ENCODE measurements at places on chromosomes 5 and 9.

- DNase-seq = no peak
Observed at GRCh38 chr5:160133071-160133917, 14.0 kb upstream of the PWWP2A start.

GRCh38 chr5:5146530-5147160 lies 6.5 kb downstream of the ADAMTS16 start:
- no peak for DNase-seq

GRCh38 chr5:139470821-139471300 lies at the start of gene SMIM33:
Gene SMIM33, plus strand, starts transcription at chr5:139471004. Its CDS starts 118 bp downstream, at chr5:139471122.
- DNase-seq = no peak

GRCh38 chr5:38677636-38678035 lies 121.2 kb upstream of the LIFR start:
- DNase-seq = no peak

DNA sequence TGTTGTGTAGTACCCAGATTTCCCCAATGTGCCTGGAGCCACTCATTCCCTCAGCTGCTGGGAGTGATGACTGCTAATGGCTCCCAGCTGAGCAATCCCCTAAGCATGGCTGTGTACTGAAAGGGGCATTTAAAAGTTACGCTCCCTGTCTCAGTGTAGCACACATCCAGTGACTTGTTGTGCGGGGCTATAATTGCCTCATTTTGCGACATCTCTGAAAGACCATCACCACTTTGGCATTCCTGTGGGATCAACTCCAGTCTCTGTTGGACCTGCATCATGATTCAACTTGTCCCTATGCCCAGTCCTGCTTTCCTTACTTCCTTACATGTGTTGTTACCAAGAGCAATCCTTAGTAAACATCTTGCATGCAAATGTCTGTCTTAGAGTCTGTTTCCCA lies 201.2 kb upstream of the MPDZ start:
- DNase-seq = no peak

DNA sequence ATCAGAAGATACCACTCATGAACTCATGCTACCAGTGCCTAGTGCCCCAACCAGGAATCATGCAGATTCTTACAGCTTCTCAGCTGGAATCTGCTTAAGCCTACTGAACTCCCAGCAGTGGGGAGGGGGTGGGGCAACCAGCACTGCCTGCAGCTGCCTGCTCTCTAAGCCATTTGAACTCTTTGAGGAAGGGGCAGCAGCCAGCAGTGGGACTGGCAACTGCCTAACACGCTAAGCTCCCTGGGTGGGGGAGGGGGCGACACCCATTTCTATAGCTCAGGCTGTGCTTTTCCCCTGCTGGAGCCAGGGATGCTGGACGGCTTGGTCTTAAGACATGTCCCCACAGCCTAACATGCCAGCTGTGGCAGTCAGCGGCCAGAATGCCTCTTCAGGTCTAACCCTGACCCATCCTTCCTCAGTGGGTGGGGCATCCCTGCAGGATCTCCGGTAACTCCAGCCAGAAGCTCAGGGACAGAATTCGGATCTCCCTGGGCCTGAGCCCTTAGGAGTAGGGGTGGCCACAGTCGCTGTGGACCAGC lies 889.7 kb downstream of the CDH9 start:
- no peak for DNase-seq

GRCh38 chr9:112091810-112092209 lies 83.3 kb downstream of the SUSD1 start:
- no peak for DNase-seq

- no peak for DNase-seq
Observed at GRCh38 chr9:91359734-91360470, 1.8 kb downstream of the AUH start.

- no peak for DNase-seq
Observed at GRCh38 chr5:136062366-136063274, 33.8 kb downstream of the TGFBI start.

DNA sequence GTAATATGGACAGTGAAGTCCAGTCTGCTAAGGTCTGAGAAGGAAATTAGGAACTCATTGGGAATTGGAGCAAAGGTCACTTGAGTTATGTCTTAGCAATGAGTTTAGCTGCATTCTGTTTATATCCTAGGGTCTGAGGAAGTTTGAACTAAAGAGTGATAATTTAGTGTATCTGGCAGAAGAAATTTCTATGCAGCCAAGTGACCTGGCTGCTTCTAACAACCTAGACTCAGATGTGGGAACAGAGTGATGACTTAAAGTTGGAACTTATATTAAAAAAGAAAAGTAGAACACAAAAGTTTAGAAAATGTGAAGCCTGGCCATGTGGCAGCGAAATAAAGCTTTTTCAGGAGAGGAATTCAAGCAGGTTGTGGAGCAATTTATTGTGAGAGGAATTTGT lies 106.2 kb downstream of the PRDM9 start:
- DNase-seq = no peak

DNA sequence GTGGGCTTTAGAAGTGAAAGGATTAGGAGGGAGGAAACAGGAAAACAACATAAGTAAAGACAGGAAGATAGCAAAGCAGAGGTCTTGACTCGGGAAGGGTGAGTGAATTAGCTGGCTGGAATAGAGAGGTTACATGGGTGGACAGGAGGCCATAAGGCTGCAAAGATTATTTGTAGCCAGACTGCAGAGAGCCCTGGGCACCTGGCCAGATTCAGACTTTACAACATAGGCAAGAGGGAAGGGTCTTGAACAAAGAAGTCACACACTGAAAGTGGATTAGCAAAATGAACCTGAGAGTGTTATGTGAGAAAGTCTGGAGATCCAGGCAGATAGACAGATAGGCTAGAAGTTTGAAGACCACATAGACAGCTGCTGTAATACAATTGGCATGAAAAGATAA lies 29.7 kb upstream of the CER1 start:
- DNase-seq = no peak

DNA sequence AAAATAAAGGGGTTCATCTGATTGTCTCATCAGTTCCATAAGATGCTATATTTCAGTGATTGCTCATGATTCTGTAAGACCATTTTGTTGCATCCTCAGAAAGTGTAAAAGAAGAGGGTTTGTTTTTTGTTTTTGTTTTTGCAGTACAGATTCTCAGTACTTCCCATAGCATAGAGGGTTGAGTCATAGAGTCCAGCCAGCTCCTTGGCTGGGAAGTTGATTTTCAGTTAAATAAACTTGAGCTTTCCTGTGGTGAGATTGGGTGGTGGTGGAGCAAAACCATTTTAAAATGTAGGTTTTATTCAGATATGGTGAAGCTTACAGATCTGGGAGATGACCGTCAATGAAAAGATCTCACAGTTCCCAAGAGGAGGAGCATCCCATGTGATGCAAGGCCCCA lies 48.2 kb downstream of the DAPK1 start:
- DNase-seq = no peak

DNA sequence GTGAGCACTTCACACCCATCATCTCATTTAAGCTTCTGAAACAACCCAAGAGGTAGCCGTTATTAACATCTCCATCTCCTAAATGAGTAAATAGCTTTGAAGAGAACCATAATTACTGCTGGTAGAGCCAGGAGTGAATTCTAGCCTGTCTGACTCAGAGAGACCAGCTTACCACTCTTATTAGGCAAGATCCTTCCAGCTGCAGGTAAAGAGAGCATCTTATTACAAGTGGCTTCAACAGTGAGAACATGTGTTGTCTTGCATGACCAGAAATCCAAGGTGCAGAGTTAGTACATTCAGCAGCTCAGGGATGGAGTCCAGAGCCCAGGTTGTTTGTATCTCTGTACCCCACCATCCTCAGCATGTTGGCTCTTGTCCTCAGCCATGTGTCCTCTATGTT lies 10.9 kb upstream of the AFAP1L1 start:
- DNase-seq = no peak

DNA sequence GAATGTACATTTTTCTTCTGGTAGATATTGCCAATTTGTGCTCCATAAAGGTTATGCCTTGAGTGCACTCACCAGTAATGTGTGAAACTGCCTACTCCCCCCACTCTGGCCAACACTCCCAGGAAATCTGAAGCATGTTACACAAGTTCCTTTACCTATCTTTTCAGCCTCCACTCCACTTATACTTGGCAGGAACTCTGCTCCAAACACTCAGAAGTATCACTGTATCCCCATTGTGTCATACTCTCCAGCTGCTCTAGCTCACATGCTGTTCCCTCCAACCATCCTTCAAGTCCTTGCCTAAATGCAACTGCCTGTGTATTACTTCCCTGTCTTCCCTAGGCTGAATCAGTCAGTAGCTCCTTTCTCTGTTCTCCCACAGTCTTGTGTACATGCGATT lies 28.3 kb downstream of the POU4F3 start:
- DNase-seq = no peak

- no peak for DNase-seq
Observed at GRCh38 chr9:73565026-73565425, 413.4 kb downstream of the ANXA1 start.

GRCh38 chr5:178428341-178429155 lies 161.6 kb downstream of the COL23A1 start:
- no peak for DNase-seq

DNA sequence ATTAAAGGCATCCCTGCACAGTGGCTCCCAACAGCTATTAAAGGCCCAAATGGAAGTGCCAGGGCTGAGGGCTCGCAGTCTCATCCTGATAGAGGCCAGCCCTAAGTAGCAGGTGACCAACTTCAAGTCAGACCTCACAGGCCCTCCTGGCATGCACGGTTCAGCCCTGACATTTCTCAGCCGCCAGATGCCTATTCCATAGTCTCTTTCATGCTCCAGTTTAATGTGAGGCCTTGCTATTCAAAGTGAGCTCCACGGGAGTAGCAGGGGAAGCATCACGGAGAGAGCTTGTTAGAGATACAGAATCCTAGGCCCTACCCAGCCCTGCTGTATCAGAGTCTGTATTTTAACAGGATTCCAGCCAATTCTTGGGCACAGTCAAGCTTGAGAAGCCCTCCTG lies 11.1 kb downstream of the LHFPL2 start:
- DNase-seq = no peak

GRCh38 chr5:158755221-158755620 lies 344.5 kb downstream of the EBF1 start:
- no peak for DNase-seq

- DNase-seq = no peak
Observed at GRCh38 chr9:95181226-95181818, 136.2 kb downstream of the FANCC start.

DNA sequence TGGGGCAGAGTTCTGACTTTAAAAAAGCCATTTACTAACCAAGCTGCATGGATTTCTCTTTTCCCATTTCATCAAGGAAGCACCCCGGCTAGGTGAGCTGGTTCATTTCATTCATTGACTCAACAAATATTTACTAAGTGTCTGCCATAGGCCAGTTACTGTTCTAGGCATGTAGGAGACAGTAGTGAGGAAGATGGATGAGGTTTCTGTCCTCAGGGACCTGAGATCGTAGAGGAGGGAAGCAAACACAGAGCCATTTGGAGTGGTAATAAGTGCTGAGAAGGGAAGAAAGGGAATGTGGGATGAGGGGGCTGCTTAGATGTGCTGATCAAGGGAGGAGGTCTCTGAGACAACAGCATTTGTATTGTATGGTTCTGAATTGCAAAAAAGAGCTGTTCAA lies 120.4 kb downstream of the C9orf152 start:
- DNase-seq = no peak

DNA sequence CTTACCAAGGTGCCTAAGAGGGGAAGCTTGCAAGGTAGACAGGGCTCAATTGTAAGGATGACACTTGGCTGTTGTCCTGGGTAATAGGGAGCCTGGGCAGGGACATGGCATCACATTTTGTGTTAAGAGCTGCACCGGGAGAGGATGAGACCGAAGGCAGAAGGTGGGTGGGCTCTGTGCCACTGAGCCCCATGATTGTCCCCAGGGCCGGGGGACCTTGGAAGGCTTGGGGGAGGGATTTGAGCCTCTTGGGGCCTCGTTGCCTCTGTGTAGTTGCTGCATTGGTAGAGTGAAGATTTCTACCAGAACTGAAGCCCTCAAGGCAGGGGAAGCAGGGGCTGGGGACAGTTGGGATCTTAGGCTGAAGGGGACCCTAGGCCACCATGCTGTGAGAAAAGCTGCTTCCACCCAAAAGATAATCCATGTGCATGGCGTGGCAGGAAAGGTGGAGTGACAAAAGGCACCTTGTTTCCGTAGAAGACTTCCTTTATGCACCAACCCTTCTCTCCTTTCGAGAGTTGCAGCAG lies 11.9 kb downstream of the FGF18 start:
- no peak for DNase-seq

DNA sequence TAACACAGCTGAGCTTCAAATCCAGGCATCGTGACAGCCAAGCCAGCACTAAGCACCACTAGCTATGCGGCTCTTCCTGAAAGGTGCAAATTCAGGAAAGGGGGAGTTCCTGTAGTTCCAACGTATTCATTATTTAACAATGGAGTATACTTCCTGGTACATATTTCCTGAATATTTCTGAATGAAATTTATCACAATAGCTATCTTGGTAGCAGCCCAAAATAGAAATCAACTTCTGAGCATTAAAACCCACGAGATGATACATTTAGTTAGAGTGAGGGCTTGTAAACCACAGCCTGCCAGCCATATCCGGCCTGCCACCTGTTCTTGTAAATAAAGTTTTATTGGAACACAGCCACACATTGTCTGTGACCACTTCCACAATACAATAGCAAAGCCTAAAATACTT lies 109.7 kb upstream of the RETREG1 start:
- no peak for DNase-seq

GRCh38 chr9:91341258-91341746 lies 20.4 kb downstream of the AUH start:
- no peak for DNase-seq

DNA sequence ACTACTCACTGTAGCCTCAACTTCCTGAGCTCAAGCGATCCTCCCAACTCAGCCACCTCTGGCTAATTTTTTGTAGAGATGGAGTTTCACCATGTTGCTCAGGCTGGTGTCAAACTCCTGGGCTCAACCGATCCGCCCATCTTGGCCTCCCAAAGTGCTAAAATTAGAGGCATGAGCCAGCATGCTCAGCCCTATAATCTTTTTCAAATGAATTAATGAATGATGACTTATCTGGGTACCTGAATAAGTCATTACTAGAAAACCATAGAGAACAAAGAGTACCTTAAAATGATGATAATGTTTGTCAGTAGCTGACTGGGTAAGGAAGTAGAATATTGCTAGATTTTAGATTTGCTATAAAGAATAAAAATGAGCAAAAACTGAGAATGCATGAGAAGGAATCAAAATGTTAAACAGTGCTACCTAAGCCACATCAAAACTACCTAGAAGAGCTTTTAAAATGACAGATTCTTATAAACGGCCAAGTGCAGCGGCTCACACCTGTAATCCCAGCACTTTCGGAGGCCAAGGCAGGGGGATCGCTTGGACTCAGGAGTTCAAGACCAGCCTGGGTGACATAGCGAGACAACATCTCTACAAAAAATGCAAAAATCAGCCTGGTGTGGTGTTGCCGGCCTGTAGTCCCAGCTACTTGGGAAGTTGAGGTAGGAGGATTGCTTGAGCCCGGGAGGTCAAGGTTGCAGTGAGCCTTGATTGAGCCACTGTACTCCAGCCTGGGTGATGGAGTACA lies 13.6 kb downstream of the FNBP1 start:
- no peak for DNase-seq

GRCh38 chr9:7081065-7081600 lies 323.4 kb downstream of the KDM4C start:
- DNase-seq = no peak

- no peak for DNase-seq
Observed at GRCh38 chr5:87844449-87844848, 424.2 kb downstream of the TMEM161B start.
